ENCODE measurements at places on chromosomes 1 and 21. TPM values are rescaled to one million over a fixed set of nuclear protein-coding genes. Genes with fewer than 3 reads are reported as not detected.
A peak's percentile ranks its signal among the peaks of the same experiment; 100 is the strongest.

- H3K4me3 ChIP-seq = no peak overlapping the region
- no peaks in the 10 kb centered on the region for H3K36me3 ChIP-seq
- H3K4me1 ChIP-seq = peaks cover 15% of the 10 kb centered on the region
- DNase-seq = no peak
- no peaks in the 10 kb centered on the region for H3K27me3 ChIP-seq
Observed at GRCh38 chr1:27970401-27970800, 10.6 kb downstream of the XKR8 start.

- H3K4me1 ChIP-seq = no peaks in the 10 kb centered on the region
- no peaks in the 10 kb centered on the region for H3K27me3 ChIP-seq
- H3K36me3 ChIP-seq = peaks cover 1% of the 10 kb centered on the region
- no peak overlapping the region for H3K4me3 ChIP-seq
Observed at GRCh38 chr1:186303911-186304310, 71.1 kb downstream of the TPR start.

DNA sequence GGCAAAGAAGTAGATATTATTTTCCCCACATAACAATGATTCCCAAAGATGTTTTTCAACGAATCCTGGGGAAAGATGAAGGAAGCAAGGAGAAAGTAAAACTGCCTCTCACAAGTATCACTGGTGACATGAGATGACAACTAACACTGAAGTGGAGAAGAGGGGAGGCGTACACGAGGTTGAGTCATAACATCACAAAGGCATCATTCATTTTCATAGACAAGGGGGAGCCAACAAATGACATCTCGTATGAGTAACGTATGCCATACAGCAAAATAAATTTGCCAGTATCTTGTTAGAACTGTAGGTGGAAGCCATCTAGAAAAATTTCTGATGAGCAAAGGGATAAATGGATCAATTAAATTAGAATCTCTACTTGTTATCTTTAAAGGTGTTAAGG is 56.6 kb downstream of the ATP1B1 start:
- DNase-seq = no peak
- no peaks in the 10 kb centered on the region for H3K4me1 ChIP-seq
- no peaks in the 10 kb centered on the region for H3K27me3 ChIP-seq
- H3K36me3 ChIP-seq = no peaks in the 10 kb centered on the region

Gene OR2L3
- not detected for polyA plus RNA-seq

DNA sequence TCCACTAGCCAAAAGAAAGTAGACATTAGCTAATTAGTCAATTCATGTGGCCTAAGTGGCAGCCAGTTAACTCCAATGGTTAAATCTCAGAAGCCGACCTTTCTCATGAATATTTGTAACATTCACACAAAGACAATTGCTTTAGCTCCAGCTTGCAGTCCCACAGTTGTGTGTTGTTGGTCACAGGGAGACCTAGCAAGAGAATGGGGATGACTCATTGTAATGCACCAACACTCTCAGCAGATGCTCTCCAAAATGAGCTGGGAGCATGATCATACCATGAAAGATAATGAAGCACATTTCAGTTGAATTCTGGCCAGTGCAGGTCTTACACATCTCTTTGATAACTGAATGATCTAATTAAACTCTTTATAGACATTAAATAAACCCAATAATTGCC is 160.4 kb downstream of the HLX start:
- H3K4me3 ChIP-seq = no peak overlapping the region
- H3K4me1 ChIP-seq = no peaks in the 10 kb centered on the region
- no peaks in the 10 kb centered on the region for H3K36me3 ChIP-seq
- no peak overlapping the region for H3K27ac ChIP-seq
- H3K27me3 ChIP-seq = no peaks in the 10 kb centered on the region

GRCh38 chr1:71964188-71964587 is 318.2 kb downstream of the NEGR1 start:
- no peak overlapping the region for H3K4me3 ChIP-seq
- no peak for DNase-seq
- no peaks in the 10 kb centered on the region for H3K27me3 ChIP-seq

DNA sequence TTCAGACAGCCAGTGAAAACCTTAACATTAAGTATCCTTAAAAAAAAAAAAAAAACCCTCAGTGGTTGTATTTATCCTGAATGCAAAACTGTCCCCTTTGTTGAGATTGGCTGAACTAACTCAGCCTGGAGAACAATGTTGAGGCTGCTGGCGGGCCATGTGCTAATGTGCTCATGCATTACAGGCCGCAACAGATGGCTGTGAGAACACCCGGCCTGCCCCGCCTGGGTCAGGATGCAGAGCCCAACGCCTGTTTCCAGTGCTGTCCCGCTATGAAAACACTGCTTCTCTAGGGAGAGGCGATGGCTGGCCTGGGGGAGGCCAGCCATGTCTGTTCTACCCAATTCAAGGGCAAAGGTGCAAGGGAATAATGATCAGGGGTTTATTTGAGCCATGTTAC is 13.8 kb downstream of the OLIG2 start:
- no peaks in the 10 kb centered on the region for H3K36me3 ChIP-seq
- peaks cover 89% of the 10 kb centered on the region for H3K27me3 ChIP-seq
- no peak overlapping the region for H3K27ac ChIP-seq
- H3K4me1 ChIP-seq = no peaks in the 10 kb centered on the region
- DNase-seq = no peak
- H3K4me3 ChIP-seq = no peak overlapping the region

Gene CLCNKB
- polyA plus RNA-seq = 0.50 TPM

Gene AGT
- polyA plus RNA-seq = 72.5 TPM

Gene MUTYH
- polyA plus RNA-seq = 7.0 TPM

GRCh38 chr1:3192361-3192760 is 123.4 kb downstream of the PRDM16 start:
- no peak overlapping the region for H3K4me3 ChIP-seq
- H3K4me1 ChIP-seq = no peaks in the 10 kb centered on the region
- no peaks in the 10 kb centered on the region for H3K27me3 ChIP-seq
- no peak overlapping the region for H3K27ac ChIP-seq
- no peaks in the 10 kb centered on the region for H3K36me3 ChIP-seq

Gene OR4F29
- not detected for polyA plus RNA-seq

DNA sequence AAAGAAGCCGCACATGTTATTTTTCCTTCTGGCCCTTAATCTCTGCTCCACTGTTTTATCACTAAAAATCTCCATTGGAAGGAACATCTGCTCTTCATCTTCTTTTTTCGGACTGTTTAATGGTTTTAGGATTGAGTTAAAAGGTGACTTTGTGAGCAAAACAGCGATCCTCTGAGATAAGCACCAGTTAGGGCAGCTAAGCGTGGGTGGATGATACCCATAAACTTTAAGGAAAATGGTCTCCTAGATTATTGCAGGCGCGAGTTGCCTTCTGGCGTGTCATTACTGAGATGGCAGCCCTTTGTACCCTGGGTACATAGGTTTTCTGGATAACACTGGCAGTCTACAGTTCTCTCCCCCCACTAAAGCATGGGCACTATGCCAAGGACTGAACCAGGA is 44.0 kb upstream of the HMGB4 start:
- no peak overlapping the region for H3K27ac ChIP-seq
- H3K4me3 ChIP-seq = no peak overlapping the region
- H3K36me3 ChIP-seq = no peaks in the 10 kb centered on the region
- no peak for DNase-seq
- H3K4me1 ChIP-seq = no peaks in the 10 kb centered on the region
- H3K27me3 ChIP-seq = no peaks in the 10 kb centered on the region

Gene FNDC5
- polyA plus RNA-seq = 18.2 TPM

DNA sequence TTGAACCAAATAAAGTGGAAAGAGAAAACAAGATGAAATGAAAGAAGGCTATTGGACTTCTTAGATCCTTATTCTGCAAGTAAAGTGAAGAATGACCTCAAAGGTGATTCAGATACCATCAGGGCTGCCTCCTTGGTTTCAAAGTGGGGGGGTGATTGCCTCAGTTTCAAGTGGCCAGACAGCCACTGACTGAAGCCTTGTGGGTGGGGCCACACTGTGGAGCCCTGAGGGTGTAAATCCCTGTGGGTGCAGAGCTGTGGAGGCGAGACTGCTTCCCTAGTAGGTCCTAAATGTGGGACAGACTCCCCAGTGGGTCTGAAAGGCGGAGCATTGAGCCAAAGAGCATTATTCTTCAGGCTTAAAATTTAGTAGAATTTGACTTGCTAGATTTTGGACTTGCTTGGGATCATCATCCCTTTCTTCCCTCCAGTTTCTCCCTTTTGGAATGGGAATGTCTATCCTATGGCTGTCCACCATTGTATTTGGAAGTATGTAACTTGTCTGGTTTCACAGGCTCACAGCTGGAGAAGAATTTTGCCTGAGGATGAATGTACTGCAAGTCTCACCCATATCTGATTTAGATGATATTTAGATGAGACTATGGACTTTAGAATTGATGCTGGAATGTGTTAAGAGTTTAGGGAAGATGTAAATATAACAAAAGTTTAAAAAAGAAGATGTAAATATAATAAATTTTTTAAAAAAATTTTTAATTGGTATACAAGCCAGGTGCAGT is 71.6 kb upstream of the SOX13 start:
- H3K4me3 ChIP-seq = no peak overlapping the region
- H3K27ac ChIP-seq = no peak overlapping the region
- no peaks in the 10 kb centered on the region for H3K27me3 ChIP-seq
- H3K36me3 ChIP-seq = no peaks in the 10 kb centered on the region

GRCh38 chr21:24636696-24637095 is 970.6 kb downstream of the MRPL39 start:
- DNase-seq = no peak
- H3K27ac ChIP-seq = no peak overlapping the region
- no peak overlapping the region for H3K4me3 ChIP-seq
- H3K27me3 ChIP-seq = no peaks in the 10 kb centered on the region

- H3K36me3 ChIP-seq = peaks cover 22% of the 10 kb centered on the region
- H3K27ac ChIP-seq = no peak overlapping the region
- H3K4me3 ChIP-seq = no peak overlapping the region
Observed at GRCh38 chr21:36330904-36331303, 10.9 kb downstream of the MORC3 start.

DNA sequence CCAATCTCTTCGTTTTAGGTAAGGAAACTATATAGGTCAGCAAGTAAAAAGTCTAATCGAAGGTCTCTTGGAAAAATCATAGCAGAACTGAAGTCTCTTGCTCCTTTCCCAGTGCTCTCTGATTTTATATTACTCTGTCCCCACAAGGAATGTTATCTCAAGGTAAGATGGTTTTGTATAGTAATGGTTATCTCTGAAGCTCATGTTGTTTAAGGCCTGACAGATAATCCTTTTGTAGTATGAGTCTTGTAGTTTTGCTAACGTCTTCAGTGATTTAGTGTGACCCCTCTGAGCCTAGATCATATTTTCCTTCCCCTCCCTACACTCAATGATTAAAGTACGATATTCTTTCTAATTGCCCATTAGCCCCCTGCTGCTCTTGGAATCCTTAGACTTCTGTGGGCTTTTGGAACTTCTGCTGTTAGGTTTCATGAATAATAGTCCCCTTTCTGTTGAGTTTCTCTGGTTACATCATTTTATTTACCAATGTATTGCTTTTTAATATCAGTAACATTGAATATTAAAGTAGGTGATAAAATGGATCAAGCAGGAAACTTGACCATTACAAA is 52.1 kb downstream of the CNST start:
- no peak for DNase-seq
- peaks cover 19% of the 10 kb centered on the region for H3K36me3 ChIP-seq
- H3K27me3 ChIP-seq = no peaks in the 10 kb centered on the region
- peaks cover 5% of the 10 kb centered on the region for H3K4me1 ChIP-seq
- H3K27ac ChIP-seq = peak overlapping the region; percentile 76

- H3K4me3 ChIP-seq = no peak overlapping the region
- DNase-seq = no peak
- no peak overlapping the region for H3K27ac ChIP-seq
- no peaks in the 10 kb centered on the region for H3K27me3 ChIP-seq
- peaks cover 36% of the 10 kb centered on the region for H3K4me1 ChIP-seq
Observed at GRCh38 chr1:201593200-201593921, 54.4 kb downstream of the NAV1 start.

GRCh38 chr21:42147386-42148020 is 71.4 kb upstream of the ABCG1 start:
- no peaks in the 10 kb centered on the region for H3K36me3 ChIP-seq
- H3K4me1 ChIP-seq = no peaks in the 10 kb centered on the region
- H3K27ac ChIP-seq = no peak overlapping the region
- no peak overlapping the region for H3K4me3 ChIP-seq
- H3K27me3 ChIP-seq = no peaks in the 10 kb centered on the region
